ENCODE measurements at places on chromosomes 1 and 21. TPM values are rescaled to one million over a fixed set of nuclear protein-coding genes. Genes with fewer than 3 reads are reported as not detected.

Gene NBPF4
- 0.46 TPM for total RNA-seq

Gene RBP7
- not detected for total RNA-seq

Gene PLD5
- total RNA-seq = 6.0 TPM

Gene AIDA
- 50.3 TPM for total RNA-seq

Gene LGR6
- total RNA-seq = 1.6 TPM

Gene IL24
- total RNA-seq = not detected

Gene IL20
- not detected for total RNA-seq

Gene GBP1
- 0.69 TPM for total RNA-seq

Gene SPRR1A
- not detected for total RNA-seq

Gene FAM131C
- total RNA-seq = 4.6 TPM

Gene KRTAP10-1
- not detected for total RNA-seq

Gene FMO1
- total RNA-seq = 2.3 TPM

Gene TFF2
- not detected for total RNA-seq

Gene SNX27
- total RNA-seq = 85.6 TPM

Gene DNAH14
- 74.0 TPM for total RNA-seq

Gene GBP3
- 1.4 TPM for total RNA-seq

Gene FAM167B
- 0.46 TPM for total RNA-seq

Gene C1orf87
- total RNA-seq = 0.46 TPM

Gene SMYD3
- total RNA-seq = 50.1 TPM

Gene FCN3
- total RNA-seq = not detected

Gene RUNX1
- 1.2 TPM for total RNA-seq

Gene RNF186
- total RNA-seq = not detected

Gene TSTD1
- total RNA-seq = 52.1 TPM

Gene DENND2D
- 2.3 TPM for total RNA-seq

Gene OR2L8
- 2.5 TPM for total RNA-seq

Gene ADGRB2
- total RNA-seq = 59.5 TPM

Gene GJA9
- not detected for total RNA-seq

Gene KCNJ6
- 14.8 TPM for total RNA-seq

Gene KCNC4
- 17.5 TPM for total RNA-seq

Gene UTP25
- total RNA-seq = 9.5 TPM

Gene MATN1
- total RNA-seq = 0.46 TPM

Gene TIAM1
- total RNA-seq = 41.8 TPM

Gene AADACL3
- not detected for total RNA-seq

Gene CD58
- 12.9 TPM for total RNA-seq

Gene ATP5IF1
- total RNA-seq = 104 TPM

Gene RNU1-1
- under 0.01 TPM for total RNA-seq

Gene NOS1AP
- total RNA-seq = 7.6 TPM

Gene TTLL7
- 97.6 TPM for total RNA-seq
